EL (cell line): ENCODE measurements at places on chromosomes 5 and 9.

- no peak for DNase-seq
These were observed 336.8 kb upstream of the RFX3 start for GRCh38 chr9:3862561-3862960.

GRCh38 chr5:103505581-103506305 lies 56.8 kb downstream of the NUDT12 start:
- DNase-seq = peak; percentile 80

DNA sequence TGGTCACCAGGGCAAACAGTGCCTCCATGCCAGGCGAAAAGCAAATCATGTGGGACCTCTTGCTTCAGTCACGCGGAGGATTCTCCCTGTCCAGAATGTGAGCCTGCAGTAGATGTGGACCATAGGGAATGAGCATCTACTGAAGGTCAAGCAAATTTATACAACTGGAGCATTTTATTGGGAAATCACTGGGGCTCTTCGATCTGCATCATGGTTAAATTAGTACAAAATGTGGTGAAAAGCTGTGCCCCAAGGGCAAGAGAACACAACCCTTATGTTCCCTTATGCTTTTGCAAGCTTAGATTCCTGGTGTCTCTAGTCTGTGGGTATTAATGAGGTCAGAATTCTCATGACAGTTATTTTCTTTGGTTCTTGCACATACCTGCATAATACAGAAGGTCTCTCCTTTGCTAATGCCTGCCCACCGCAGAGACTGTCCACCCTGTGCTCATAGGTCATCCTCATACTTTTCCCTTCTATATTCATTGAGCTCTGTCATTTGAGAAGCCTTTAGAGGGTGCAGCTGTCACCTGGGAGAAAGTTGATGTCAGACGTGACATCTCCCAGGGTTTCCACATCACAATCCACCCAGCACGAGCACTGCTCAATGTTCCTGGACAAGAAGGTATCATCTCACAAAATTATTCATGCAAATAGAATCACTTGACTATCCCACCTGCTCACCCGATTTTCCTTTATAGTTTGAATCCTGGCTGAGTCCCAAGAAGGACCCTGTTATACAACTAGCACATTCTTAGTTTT lies 111.7 kb downstream of the NXNL2 start:
- DNase-seq = no peak

DNA sequence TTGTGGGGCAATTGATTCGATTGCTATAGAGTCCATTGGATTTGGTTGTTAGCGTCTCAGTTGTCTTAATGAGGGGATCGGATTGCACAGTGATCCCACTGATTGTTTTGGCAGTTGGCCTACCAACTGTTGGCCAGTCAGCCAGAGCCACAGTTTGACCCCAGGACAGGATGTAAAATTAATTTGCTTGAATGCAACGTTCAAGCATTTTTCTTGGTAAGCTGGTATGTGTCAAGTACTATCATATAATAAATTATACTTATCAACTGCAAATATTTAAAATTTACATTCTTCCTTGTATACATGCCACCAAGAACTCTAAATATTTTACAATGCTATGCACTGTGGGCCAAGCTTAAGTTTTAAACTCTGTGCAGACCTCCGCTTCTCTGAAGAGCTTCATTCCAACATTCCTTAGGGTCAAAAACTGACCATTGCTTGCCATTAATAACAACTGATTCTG lies 80.4 kb upstream of the OSMR start:
- peak; percentile 88 for DNase-seq

DNA sequence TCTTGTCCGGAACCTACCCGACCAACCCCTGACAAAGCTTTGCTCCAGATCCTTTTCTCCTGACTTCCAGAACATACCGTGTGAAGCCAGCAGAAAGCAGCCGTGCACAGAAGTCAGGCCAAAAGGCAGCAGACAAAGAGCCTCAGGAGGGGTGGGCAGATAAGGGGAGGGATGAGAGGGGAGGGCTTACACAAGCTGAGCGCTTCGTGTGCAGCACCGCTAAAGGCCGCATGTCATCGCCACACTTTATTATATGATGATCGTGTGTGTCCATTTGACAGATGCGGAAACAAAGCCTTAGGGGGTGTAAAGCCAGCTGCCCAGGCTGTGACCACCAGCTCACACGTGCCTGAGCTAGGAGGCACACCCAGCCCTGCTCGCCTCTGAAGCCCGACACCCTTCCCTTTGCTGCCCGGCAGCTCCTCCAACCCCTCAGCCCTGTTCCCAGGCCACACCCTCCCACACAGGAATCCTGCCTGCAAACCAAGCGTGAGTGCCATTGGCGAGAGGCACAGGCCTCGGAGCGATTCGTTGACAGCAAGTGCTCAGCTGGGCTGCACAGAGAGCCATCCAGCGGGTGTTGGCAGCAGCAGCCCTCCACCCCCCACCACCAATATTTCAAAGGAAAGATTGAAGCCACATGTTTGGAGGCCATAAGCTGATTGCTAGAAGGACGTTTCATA lies 170.5 kb upstream of the SMIM23 start:
- no peak for DNase-seq

GRCh38 chr9:138058181-138058580 lies 180.6 kb downstream of the CACNA1B start:
- no peak for DNase-seq
